ENCODE measurements at places on chromosomes 11 and 22.

- no peak for DNase-seq
Observed at GRCh38 chr11:131851964-131852755, 481.7 kb downstream of the NTM start.

DNA sequence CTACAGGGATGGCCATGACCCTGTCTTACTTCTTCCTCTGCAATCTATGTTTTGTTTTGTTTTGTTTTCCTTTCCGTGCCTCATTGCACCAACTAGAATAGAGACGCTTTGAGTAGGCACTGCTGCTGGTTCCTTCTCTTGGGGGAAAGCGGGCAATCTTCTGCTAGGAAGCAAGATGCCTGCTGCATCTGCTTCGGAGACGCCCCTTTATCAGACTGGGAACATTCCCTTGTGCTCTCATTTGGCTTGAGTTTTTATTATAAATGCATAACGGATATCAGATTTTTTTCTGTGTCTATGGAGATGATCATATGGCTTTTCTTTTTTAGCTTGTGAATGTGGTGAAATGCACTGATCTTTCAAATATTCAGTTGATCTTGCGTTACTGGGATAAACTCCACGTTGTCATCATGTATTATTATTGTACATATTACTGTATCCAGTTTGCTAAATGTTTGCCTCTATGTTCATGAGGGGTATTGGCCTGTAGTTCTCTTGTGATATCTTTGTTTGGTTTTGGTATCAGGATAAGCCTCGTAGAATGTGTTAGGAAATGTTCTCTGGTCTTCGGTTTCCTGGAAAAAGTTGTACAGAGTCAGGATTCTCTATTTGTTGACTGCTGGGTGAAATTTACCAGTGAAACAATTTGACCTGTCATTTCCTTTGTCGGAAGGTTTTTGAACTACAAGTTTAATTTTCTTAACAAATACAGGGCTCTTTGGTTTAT, 23.4 kb upstream of the KRTAP5-6 start:
- no peak for DNase-seq

DNA sequence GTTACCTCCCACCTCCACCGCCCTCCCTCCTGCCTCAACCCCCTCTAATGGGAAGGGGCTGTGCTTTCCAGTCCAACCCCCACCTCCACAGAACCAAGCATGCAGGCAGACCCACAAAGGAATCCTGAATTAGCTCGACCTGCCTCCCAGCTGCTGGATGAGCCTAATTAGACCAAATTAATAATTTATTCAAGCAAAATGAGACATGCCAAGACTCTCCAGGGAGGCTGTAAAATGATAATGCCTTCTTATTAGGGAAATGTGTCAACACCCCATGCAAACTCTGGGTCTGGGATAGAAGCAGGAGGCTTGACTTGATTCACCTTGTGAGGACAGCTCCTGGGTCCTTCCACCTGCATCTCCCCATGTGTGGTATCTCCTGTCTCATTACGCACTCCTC, 59.4 kb upstream of the HMGXB4 start:
- no peak for DNase-seq

GRCh38 chr11:29124470-29124869, 892.4 kb downstream of the KCNA4 start:
- no peak for DNase-seq

DNA sequence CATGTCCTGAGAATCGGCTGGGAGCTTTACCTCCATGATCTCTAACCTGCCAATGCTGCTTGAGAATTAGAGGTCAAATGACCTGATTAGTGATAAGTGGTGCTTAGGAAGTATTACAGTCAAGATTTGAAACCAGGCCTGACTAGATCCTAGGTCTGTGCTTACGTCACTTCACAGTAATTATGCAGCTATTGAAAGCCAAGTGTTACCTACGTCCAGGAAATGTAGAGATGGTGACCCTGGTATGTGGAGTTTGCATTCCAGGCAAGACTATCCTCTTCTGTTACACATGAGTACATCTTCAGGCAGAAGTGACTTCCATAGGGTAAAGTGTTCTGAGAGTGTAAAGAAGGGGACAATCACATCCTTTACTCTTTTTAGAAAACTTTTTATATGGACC, 530.4 kb upstream of the TENM4 start:
- no peak for DNase-seq

DNA sequence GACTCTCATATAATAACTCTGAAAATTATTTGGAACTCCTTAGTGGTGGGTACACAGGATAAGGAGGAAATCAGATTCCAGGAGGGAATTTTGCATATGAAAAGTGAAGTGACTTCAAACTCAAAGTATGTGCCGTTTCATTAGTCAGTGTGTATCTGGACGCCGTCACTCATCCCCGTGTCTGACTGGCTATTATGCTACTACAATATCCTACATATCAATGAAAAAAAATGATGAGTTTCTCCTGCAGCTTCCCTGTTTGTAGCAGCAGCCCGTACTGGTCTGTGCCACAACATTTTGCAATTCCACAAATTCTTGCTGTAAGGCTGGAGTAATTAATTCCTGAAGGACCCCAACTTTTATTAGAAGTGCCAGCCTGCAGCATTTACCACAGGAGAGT, 16.5 kb downstream of the WT1 start:
- no peak for DNase-seq

DNA sequence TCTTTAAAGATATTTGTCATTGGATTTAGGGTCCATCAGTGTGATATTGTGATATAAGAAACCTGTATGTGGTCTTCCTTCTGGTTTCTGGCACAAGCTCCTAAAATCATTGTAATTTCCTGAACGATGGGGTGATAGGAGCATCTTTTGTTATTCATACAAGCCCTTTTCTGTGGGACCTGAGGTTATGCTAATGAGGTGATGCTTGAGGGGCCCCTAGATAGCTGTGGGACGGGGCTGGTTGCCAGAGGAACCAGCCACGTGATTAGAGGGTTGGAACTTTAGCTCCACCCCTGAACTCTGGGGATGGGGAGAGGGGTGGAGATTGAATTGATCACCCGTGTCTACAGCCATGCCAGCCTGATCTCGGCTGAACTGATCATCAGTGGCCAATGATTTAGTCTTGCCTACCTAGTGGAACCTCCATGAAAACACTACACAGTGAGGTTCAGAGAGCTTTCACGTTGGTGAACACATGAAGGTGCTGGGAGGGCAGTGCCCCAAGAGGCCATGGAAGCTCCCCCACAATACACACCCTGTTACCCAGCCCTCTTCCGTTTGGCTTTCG, 62.8 kb downstream of the BCR start:
- no peak for DNase-seq

DNA sequence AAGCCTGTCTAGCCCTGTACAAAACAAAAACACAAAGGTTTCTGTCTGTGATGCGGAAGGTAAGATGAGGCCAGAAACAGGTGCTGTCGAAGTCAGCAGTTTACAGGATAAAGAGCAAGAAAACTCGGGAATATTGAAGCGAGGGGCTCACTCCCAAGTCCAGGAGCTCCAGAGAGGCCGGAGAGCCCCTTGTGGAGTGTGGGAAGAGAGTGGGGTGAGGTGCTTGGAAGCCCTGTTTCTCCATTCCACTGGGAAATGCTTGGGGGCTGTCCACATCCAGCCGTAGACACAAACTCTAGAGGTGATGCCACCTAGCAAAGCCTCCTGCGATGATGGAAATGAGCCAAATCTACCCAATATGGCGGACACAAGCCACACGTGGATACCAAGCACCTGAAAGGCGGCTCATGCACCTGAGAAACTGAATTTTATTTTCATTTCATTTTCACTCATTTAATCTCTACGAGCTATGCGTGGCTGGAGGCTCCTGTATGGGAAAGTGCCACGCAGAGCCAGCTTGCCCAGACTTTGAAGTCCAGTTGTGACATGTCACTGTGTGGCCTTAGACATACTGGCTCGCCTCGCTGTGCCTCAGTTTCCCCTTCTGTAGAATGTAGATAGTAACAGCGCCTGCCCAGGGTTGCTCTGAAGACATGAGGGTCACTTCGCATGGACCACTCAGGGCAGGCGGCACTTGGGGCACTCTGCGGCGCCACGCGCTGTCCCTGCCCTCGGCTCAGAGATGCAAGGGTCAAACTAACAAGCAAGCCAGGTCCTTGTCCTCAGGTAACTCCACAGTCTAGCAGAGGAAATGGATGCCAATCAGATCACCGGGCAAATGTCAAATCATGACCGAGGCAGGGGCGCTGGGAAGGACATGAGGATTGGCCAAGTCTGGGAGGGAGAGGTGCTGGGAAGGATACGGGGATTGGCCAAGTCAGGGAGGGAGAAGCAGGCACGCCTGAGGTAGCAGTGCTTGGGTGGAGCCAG, 684.7 kb downstream of the TBC1D22A start:
- DNase-seq = no peak

DNA sequence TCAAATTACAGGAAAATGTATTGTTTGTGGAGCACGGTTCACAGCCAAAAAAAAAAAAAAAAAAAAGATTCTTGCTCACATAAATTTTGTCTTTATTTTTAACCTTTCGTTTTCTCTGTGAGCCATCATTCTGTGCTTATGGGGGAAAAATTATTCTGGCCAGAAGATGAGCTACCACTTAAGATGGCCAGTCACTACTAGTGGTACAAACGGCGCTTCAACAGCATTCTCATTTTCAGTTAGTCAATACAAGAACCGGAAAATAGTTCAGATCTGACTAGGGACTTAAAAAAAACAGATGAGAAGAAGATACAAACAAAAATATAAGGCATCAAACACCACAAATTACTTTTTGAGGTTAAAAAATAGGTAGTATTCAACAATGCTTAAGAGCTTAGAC, 158.6 kb upstream of the CNTN5 start:
- no peak for DNase-seq

- no peak for DNase-seq
Observed at GRCh38 chr11:34444428-34444827, 5.7 kb downstream of the CAT start.

GRCh38 chr11:36077368-36077767, 133.5 kb downstream of the LDLRAD3 start:
- no peak for DNase-seq

GRCh38 chr22:34993548-34993947, 72.4 kb upstream of the ISX start:
- DNase-seq = no peak
